ENCODE measurements at places on chromosomes 6 and 20. TPM values are rescaled to one million over a fixed set of nuclear protein-coding genes. Genes with fewer than 3 reads are reported as not detected.

RPS21 gene
- 2,174 TPM for total RNA-seq

EYA2 gene
- total RNA-seq, result 0.11 TPM

MACROD2 gene
- total RNA-seq, result 1.1 TPM

XKR7 gene
- total RNA-seq, result under 0.01 TPM

TUBB1 gene
- not detected for total RNA-seq

ARFGEF3 gene
- under 0.01 TPM for total RNA-seq

FANCE gene
- total RNA-seq, result 14.6 TPM

NR2E1 gene
- total RNA-seq, result not detected

TLDC2 gene
- not detected for total RNA-seq

- peak; percentile 80 for DNase-seq
Observed at GRCh38 chr6:11771473-11772048, 7.0 kb downstream of the ADTRP start.

DNA sequence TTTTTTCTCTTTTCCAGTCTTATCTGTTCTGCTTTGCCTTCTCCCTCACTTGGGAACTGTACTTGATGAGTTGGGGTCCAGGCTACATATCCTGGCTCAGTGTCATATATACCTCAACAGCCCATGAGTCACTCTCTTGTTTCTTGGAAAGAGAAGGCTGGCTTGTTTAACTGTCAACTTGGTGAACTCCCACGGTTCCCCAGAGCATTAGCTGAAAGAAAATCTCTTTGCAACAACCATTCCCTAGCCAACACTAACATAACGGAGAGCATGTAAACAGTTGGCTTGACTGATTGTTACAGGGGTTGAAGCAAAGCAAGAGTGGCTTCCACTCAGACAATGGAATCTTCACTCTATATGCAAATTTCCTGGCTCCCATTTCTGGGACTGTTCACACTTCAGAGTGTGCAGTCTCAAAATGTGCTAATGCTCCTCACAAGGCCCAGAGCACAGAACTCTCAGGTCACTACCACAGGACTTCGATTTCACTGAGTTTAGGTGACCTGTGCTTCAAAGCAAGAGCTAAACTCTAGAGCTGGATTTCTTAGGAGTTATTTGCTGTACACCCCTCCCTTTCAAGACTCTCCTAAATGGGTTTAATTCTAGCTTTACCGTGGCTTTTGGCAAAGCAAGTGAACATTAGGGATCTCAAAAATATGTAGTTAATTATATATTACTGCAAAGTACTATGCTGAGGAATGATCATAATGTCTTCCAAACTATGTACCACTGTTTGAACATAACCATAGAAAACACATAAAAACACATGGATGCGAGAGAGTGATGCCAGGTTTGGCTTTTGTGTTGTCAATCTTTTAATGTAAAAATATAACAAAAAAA, 609.8 kb downstream of the RFPL4B start:
- DNase-seq, result peak; percentile 89

DNA sequence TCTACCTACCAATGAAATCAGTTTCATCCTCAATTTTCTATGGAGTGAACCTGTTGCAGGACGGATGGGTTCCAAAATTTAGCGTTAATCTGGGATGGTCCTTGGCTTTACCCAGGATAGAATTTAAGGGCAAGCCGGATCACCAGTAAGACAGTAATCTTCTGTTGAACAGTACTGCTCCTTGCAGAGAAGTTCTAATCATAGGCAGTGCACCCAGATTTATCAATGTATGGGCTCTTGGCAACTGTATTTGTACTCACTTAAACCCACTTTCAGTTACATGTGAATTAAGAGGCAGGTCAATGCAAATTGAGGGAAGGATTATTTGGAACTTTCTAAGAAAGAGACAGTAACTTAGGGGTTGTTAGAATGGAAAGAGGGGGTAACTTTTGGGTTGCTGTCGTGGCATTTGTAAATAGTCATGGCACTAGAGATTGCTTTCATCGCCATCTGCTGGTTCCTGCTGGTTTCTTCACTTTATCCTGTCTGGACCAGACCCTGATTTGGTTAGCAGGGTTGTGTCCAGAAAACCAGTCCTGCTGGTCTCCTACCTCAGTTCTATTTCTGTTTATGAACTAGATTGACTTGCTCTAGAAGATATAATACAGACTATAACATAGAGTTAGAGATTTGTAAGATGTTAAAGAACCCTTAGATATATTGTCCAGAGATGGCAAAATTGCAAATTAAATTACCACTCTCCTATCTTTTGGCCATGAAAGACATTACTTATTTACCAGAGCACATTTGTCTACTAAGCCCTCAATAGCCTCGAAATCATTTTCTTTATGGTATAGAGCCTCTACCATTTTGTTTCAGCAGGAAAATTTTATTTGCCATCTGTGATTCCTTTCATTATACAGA, 646.3 kb downstream of the UTRN start:
- DNase-seq, result peak; percentile 56

DNA sequence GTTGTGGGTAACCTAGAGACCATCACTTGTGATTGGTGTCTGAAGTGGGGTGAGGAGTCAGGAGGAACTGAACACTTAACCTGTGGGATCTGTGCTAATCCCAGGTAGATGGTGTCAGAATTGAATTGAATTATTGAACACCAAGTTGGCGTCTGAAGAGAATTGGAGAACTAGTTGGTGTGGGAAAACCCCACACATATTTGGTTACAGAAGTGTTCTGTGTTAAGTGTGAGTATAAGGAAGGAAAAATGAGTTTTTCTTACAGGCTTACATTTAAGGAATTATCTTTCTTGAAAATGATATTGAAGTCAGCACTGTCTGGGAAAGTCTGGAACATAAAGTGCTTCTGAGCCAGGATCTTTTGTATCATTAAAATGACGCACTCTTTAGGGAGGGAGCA, 182.9 kb upstream of the ECI2 start:
- no peak for DNase-seq

DNA sequence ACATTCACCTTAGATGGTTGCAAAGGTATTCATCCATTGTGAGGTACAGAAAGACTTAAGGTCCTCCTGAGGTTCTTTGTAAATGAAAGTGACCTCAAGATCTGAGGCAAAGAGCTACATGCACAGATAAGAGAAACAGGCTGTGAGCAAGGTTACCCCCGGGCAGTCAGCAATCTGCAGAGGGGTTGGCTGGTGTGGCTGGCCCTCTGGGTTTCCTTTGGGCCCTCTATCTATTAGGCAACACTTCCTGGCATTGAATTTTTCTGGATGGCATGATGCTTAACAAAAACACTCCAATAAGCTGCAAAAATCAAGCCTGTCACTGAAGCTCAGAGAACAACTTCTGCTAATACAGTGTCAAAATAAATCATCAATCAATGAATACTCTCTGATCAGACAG, 48.9 kb upstream of the RALGAPA2 start:
- DNase-seq, result no peak

- no peak for DNase-seq
Observed at GRCh38 chr6:71459162-71459561, 170.6 kb downstream of the OGFRL1 start.

DNA sequence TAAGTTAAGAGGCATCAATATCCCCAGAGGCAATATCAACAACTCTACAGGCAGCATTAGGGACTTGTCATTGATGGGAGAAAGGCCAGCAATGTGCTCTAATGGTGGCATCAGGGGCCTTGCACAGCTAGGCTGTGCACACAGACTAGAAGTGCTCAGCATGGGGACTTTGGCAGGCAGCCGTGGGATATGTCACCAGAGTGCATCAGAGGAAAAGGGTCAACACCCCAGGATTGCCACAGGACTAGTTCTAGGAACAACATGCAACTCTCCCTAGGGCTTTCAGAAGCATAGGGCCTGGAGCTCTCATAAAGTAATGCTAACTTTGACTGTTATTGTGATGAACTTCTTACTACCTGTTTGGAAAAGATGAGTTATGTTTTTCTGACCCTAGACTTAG, 32.2 kb upstream of the OSTM1 start:
- no peak for DNase-seq

- no peak for DNase-seq
Observed at GRCh38 chr6:7292596-7293255, 20.3 kb downstream of the SSR1 start.

GRCh38 chr6:27512525-27512924, 39.6 kb upstream of the ZNF184 start:
- DNase-seq, result no peak

GRCh38 chr6:75421316-75422023, 72.1 kb downstream of the FILIP1 start:
- no peak for DNase-seq

GRCh38 chr6:65633501-65633900, 73.5 kb downstream of the EYS start:
- DNase-seq, result no peak

DNA sequence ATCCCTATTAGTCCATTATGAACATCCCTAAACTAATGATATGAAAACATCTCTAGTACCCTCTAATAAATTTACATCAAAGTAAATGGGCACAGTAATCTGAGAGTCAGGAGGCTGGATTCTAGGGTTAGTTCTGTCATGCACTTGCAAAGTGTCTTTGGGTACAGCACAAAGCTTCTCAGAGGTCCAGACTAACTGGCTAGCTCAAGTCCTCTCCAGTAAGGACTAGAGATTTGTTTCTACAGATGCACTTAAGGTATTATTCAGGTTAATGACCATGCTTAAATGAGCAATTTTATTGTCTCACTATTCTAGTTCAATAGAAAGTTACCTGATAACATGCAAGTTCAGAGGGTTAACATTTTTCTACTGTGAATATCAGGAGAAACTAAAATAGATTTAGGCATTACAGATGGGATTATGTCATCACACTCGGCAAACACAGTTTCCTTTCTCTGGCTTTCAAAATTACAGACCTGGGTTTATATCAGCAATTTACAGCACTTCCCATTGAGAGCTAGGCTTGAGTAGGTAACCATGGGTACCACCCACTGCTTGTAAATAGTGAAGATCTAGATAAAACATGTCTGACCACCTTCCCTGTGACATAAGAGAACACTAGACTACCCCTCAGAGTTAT, 402.9 kb upstream of the RUNX2 start:
- DNase-seq, result peak; percentile 41

- no peak for DNase-seq
Observed at GRCh38 chr6:136773473-136773796, 18.8 kb downstream of the MAP3K5 start.

GRCh38 chr20:47914792-47915191, 129.5 kb upstream of the SULF2 start:
- DNase-seq, result no peak

GRCh38 chr6:40556881-40557280, 30.3 kb downstream of the LRFN2 start:
- DNase-seq, result no peak

Measured in LHCN-M2 (cell line).